Progenitor cell of endocrine pancreas (in vitro differentiated cells): ENCODE measurements at places on chromosomes 3 and 15. TPM values are rescaled to one million over a fixed set of nuclear protein-coding genes. Genes with fewer than 3 reads are reported as not detected.

DNA sequence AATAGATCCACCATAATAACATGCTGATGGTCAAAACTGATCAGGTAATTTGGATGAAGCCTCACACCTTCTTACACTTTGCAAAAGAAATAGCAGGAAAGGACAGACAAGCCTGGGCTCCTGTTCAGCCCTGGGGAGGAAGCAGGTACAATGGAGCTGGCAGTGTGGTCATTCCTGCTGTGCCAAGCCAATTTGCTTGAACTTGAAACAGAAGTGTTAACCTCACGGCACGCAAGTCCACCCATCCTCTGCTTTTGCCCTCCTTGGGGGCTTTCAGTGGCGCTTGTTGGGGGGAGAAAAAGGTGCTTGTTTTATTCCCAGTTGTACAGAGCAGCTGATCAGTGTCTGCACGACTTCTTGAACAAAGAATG lies 36.8 kb upstream of the RFTN1 start:
- H3K4me3 ChIP-seq = peak overlapping the region; percentile 38
- DNase-seq = no peak

DNA sequence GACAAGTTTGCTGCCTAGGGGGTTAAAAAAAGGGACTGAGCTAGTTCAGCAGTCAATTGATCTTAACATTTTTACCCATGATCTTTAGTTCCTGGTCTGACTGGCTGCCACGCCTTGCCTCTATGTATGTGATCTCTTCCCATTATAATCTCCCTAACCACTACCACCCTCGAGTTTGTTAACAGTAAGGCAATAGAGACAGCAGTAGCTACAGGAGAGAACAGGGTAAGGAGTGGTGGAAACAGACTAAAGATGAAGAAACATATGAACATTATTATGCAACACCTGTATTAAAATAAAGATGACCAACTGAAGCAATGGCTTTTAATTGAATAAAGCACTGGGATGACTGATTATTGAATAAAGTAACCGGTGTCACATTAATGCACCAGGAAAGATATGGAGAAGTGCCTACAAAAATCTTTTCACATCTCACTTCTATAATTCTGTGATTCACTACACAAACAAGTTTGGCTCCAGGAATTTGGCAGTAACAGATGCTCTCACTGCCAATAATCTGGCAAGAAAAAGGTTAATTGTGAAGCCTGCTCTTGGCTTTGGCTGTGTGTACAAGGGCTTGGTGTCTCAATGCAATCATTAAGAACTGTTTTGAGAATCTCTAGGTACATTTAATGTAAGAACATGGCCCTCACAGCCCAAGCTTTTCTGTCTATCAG lies 95.7 kb downstream of the HHLA2 start:
- peaks cover 3% of the 10 kb centered on the region for H3K27me3 ChIP-seq
- H3K27ac ChIP-seq = no peak overlapping the region
- H3K4me3 ChIP-seq = no peak overlapping the region

DNA sequence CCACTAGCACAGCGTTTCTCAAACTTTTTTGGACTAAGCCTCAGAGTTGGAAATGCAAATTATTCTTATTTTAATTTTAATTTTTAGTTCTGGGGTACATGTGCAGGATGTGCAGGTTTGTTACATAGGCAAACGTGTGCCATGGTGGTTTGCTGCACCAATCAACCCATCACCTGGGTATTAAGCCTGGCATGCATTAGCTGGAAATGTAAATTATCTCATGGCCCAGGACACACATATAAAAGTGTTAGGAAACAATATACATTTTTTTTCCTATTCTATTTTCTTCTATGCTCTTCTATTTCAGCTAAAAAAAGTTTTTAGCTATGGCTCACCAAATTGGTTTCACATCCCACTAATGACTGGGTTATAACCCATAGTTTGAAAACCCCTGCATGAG lies 73.3 kb upstream of the LRIG1 start:
- H3K27ac ChIP-seq = no peak overlapping the region
- H3K4me3 ChIP-seq = no peak overlapping the region
- H3K4me1 ChIP-seq = peaks cover 5% of the 10 kb centered on the region
- H3K36me3 ChIP-seq = peaks cover under 1% of the 10 kb centered on the region
- H3K27me3 ChIP-seq = peaks cover 12% of the 10 kb centered on the region
- no peak for DNase-seq

DNA sequence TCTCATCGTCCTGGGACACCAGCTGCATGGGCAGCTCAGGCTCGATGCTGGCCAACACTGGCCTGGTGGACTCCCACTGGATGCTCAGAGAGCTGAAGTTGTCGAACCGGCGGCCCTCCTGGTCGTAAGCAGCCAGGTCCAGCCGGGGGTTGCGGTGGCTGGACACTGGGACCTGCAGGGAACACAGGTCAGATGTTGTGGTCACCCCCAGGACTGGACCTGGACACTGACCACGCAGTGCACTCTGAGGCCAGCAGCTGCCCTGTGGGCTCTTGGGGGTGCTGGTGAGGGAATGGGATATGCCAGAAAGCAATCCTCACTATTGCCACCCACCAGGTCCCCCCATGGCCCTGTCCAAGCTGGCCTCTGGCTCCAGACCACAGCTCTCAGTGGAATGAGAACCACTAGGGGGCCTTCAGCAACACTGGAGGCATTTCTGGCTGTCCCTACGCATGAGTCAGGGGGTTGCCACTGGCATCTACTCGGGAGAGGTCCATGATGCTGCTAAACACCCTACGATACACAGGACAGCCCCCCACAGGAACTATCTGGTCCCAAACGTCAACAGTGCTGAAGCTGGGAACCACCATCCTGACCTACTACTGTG lies 66.1 kb downstream of the NUP210 start:
- no peak overlapping the region for H3K27ac ChIP-seq
- DNase-seq = no peak
- no peaks in the 10 kb centered on the region for H3K27me3 ChIP-seq
- H3K4me1 ChIP-seq = no peaks in the 10 kb centered on the region
- no peak overlapping the region for H3K4me3 ChIP-seq
- peaks cover 8% of the 10 kb centered on the region for H3K36me3 ChIP-seq

GRCh38 chr3:567488-568185 lies 371.1 kb downstream of the CHL1 start:
- H3K36me3 ChIP-seq = no peaks in the 10 kb centered on the region
- H3K27ac ChIP-seq = no peak overlapping the region
- no peak for DNase-seq
- no peak overlapping the region for H3K4me3 ChIP-seq
- H3K4me1 ChIP-seq = no peaks in the 10 kb centered on the region

GRCh38 chr15:58770519-58770856 lies 614 bp upstream of the MINDY2 start:
- H3K4me1 ChIP-seq = peaks cover 9% of the 10 kb centered on the region
- H3K36me3 ChIP-seq = no peaks in the 10 kb centered on the region
- no peak overlapping the region for H3K4me3 ChIP-seq
- peak overlapping the region; percentile 99 for H3K27ac ChIP-seq
- no peaks in the 10 kb centered on the region for H3K27me3 ChIP-seq
- no peak for DNase-seq

GRCh38 chr3:139541532-139542288 lies 2.2 kb upstream of the RBP1 start:
- no peaks in the 10 kb centered on the region for H3K27me3 ChIP-seq
- no peak for DNase-seq
- peaks cover 14% of the 10 kb centered on the region for H3K36me3 ChIP-seq
- H3K4me1 ChIP-seq = peaks cover 44% of the 10 kb centered on the region

GRCh38 chr3:151593928-151594327 lies 133.1 kb upstream of the IGSF10 start:
- no peak overlapping the region for H3K27ac ChIP-seq
- H3K4me1 ChIP-seq = no peaks in the 10 kb centered on the region

GRCh38 chr3:69999140-70000027 lies at the start of gene SAMMSON:
SAMMSON (plus strand) TSS chr3:69999733.
- peaks cover 2% of the 10 kb centered on the region for H3K36me3 ChIP-seq
- H3K4me1 ChIP-seq = peaks cover 10% of the 10 kb centered on the region
- H3K27ac ChIP-seq = peak within 1 kb of the TSS; percentile 21
- H3K4me3 ChIP-seq = no peak within 1 kb of the TSS
- DNase-seq = no peak
- no peaks in the 10 kb centered on the region for H3K27me3 ChIP-seq

DNA sequence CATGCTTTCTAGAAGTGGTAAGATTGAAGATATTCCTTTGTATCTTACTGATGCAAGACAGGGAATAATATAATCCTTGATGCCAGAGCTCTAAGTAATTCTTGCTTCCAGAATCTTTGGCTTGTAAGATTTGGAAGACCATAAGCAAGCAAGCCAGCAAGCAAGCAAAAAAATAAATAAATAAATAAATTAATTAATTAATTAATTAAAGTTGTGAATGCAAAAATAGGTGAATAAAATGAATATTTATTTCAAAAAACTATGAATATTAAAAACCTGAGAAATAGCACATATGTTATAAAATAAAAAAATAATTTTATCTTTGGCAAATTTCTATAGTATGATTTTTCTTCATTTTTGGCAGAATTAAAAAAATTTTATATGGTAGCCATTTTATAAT lies 750.2 kb upstream of the ARRDC4 start:
- no peak for DNase-seq
- no peaks in the 10 kb centered on the region for H3K27me3 ChIP-seq
- H3K36me3 ChIP-seq = no peaks in the 10 kb centered on the region
- no peaks in the 10 kb centered on the region for H3K4me1 ChIP-seq

- peaks cover 9% of the 10 kb centered on the region for H3K36me3 ChIP-seq
- peak overlapping the region; percentile 80 for H3K27ac ChIP-seq
- DNase-seq = no peak
These were observed 37.9 kb downstream of the CLK3 start for GRCh38 chr15:74653426-74654102.

- H3K27me3 ChIP-seq = no peaks in the 10 kb centered on the region
- H3K27ac ChIP-seq = no peak overlapping the region
- peaks cover 19% of the 10 kb centered on the region for H3K36me3 ChIP-seq
These were observed 49.1 kb upstream of the UTS2B start for GRCh38 chr3:191379446-191379845.

DNA sequence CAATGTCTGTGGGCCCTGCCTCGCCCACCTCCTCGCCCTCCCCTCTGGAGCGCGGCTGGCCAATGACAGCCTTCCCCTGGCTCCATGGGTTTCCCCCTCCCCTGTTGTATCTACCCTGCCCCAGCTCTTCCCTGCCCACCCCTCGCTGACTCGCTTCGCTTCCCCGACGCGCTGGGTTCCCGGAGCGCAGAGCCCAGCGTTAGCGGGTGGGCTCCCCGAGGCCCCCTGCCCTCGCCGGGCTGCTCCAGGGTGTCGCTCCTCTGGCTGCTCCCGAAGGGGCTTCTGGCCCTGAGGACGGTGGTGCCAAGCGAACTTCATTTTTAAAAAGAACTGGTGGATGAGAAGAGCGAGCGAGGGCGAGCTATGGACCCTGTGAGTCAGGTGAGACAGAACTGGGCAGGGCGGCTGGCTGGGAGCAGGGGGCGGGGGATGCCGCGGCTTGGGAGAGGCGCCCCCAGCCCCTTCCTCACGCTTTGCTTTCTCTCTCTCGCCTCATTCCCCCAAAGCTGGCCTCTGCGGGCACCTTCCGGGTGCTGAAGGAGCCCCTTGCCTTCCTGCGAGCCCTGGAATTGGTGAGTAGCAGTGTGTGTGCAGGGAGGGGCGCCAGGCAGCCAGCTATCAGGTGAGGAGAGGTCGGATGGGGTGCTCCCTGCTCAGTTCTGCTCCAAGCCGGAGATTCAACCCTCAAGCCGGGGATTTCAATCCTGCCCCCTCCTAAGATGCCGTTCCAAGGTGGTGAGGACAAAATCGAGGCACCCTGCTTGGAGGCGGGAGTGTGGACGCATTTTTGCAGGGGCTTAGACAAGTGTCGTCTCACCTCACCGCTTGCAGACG lies at the start of gene SYNPR:
Gene SYNPR, plus strand, starts transcription at position 138 of the 834 bp plus-strand sequence.
- H3K4me3 ChIP-seq = peak within 1 kb of the TSS; percentile 69
- H3K4me1 ChIP-seq = peaks cover 17% of the 10 kb centered on the region
- DNase-seq = peak; percentile 9
- peaks cover 61% of the 10 kb centered on the region for H3K27me3 ChIP-seq
- no peak within 1 kb of the TSS for H3K27ac ChIP-seq

GRCh38 chr3:180808823-180809575 lies 103.5 kb upstream of the FXR1 start:
- no peak for DNase-seq
- no peak overlapping the region for H3K4me3 ChIP-seq
- H3K27me3 ChIP-seq = no peaks in the 10 kb centered on the region
- no peak overlapping the region for H3K27ac ChIP-seq

GRCh38 chr3:13113346-13114330 lies 40.4 kb upstream of the IQSEC1 start:
- no peaks in the 10 kb centered on the region for H3K36me3 ChIP-seq
- no peak for DNase-seq
- H3K27me3 ChIP-seq = peaks cover 4% of the 10 kb centered on the region
- H3K4me3 ChIP-seq = no peak overlapping the region

GRCh38 chr3:56291244-56291680 lies 177.0 kb downstream of the ERC2 start:
- no peaks in the 10 kb centered on the region for H3K4me1 ChIP-seq
- H3K4me3 ChIP-seq = no peak overlapping the region
- peaks cover 5% of the 10 kb centered on the region for H3K36me3 ChIP-seq
- H3K27ac ChIP-seq = no peak overlapping the region

DNA sequence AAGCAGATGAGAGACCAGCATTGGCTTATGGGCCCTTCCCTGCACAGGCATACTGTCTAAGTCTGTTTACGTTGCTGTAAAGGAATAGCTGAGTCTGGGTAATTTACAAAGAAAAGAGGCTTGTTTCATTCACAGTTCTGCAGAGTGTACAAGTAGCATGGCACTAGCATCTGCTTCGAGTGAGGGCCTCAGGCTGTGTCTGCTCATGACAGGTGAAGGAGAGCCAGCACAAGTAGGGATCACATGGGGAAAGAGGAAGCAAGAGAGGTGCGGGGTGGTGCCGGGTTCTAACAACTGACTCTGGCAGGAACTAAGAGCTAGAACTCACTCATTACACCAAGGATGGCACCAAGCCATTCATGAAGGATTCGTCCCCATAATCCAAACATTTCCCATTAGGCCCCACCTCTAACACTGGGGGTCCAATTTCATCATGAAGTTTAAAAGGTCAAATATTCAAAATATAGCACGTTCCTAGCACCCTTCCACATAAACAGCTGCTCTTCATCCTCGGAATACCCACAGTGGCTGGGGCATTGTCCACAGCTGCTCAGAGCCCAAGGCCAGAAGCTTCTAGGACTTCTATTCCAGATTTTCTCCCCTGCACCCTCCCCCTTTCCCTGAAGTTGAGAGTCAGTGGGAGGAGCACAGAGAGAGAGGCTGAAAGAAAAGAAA lies 5.6 kb downstream of the RTP3 start:
- H3K4me3 ChIP-seq = no peak overlapping the region
- H3K27ac ChIP-seq = no peak overlapping the region
- no peaks in the 10 kb centered on the region for H3K4me1 ChIP-seq
- no peaks in the 10 kb centered on the region for H3K36me3 ChIP-seq
- peaks cover 12% of the 10 kb centered on the region for H3K27me3 ChIP-seq
- DNase-seq = no peak

GRCh38 chr3:126931806-126932187 lies 51.1 kb upstream of the PLXNA1 start:
- H3K4me1 ChIP-seq = peaks cover 43% of the 10 kb centered on the region
- H3K27ac ChIP-seq = no peak overlapping the region
- H3K36me3 ChIP-seq = no peaks in the 10 kb centered on the region
- DNase-seq = no peak
- peaks cover 6% of the 10 kb centered on the region for H3K27me3 ChIP-seq
- H3K4me3 ChIP-seq = no peak overlapping the region

PLS1 gene
- total RNA-seq = 15.7 and 16.0 TPM in 2 replicates

SCG5 gene
- total RNA-seq = 18.2 and 19.4 TPM in 2 replicates

C2CD4B gene
- total RNA-seq = 0.53 and 0.69 TPM in 2 replicates

TMC3 gene
- total RNA-seq = 0.07 and 0.10 TPM in 2 replicates

CRABP1 gene
- 1.1 and 2.8 TPM in 2 replicates for total RNA-seq

MB21D2 gene
- total RNA-seq = 12.5 and 13.4 TPM in 2 replicates

GTF2E1 gene
- 28.3 and 31.2 TPM in 2 replicates for total RNA-seq

SYNPR gene
- total RNA-seq = 13.2 and 13.3 TPM in 2 replicates

PLA2G4E gene
- total RNA-seq = 0.09 TPM in 1 of 2 replicates, not detected in the other

ABCF3 gene
- total RNA-seq = 60.8 and 65.9 TPM in 2 replicates

NCBP2 gene
- 79.9 and 84.9 TPM in 2 replicates for total RNA-seq
